ENCODE measurements at places on chromosomes 13 and 19.
A peak's percentile ranks its signal among the peaks of the same experiment; 100 is the strongest.

DNA sequence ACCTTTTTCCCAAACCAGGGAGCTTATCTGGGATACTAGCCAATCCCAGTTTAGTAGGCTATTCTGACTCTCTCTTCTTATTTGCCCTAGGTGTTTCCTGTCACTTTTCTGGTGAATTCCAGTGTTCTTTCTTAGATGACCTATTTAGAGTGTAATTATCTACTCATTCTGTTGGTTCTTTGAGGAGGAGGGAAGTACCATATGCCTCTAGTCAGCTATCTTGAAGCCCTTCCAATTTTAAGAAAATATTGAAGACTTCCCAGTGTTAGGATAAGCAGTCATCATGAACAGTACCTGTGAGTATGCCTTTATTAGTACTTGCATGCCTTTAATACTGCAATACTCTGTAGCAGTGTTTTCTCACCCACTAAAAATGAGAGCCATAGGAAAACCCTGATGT is 724.3 kb upstream of the SLITRK1 start:
- DNase-seq: no peak

- no peak for DNase-seq
These were observed 112.1 kb downstream of the ZIC5 start for GRCh38 chr13:99859178-99860177.

- no peak for DNase-seq
These were observed 1.1 kb downstream of the NLRP11 start for GRCh38 chr19:55830656-55831055.

DNA sequence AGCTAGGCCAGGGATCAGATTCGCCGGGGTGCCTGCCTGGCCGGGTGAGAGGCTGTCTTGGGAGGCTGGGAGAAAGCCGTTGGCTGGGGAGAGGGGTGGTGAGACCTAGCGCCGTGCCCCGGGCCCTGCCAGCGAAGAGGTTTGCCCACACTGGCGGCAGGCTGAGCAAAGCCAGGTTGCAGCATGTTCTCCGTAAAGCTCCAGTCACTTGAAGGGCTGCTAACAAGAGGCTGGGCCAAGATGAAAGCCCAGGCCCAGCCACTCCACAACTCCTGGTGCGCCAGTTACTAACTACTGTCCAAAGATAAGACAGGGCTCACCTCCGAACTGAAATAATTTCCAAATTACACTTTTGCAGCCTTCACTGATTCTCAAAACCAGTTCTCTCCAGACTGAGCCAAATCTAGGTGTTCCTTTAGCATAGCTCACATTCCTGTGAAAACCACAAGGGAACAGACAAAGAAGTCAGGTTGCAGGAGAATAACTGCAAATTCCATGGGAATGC is 16.3 kb downstream of the ELAVL1 start:
- DNase-seq: no peak

- DNase-seq: no peak
These were observed 341.1 kb downstream of the ENOX1 start for GRCh38 chr13:43445668-43446067.

- DNase-seq: no peak
These were observed 15.8 kb downstream of the MRPS31 start for GRCh38 chr13:40755082-40755700.

- peak; percentile 69 for DNase-seq
These were observed at the start of gene FOXO1 for GRCh38 chr13:40666045-40666932. Gene FOXO1 (minus strand): TSS chr13:40666641. CDS start chr13:40666212, 429 bp downstream.

GRCh38 chr13:32657309-32657708 is 71.1 kb downstream of the PDS5B start:
- no peak for DNase-seq

GRCh38 chr13:75907044-75907443 is 270.9 kb downstream of the LMO7 start:
- DNase-seq: no peak

GRCh38 chr13:35909837-35910540 is 221.2 kb downstream of the DCLK1 start:
- no peak for DNase-seq

DNA sequence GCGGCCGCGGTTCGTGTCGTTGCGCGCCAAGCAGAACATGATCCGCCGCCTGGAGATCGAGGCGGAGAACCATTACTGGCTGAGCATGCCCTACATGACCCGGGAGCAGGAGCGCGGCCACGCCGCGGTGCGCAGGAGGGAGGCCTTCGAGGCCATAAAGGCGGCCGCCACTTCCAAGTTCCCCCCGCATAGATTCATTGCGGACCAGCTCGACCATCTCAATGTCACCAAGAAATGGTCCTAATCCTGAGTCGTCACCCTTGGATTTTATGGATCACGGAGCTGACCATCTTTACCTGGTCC is 475 bp downstream of the MRPL57 start:
- DNase-seq: no peak

GRCh38 chr13:70613295-70613694 is 505.0 kb upstream of the KLHL1 start:
- DNase-seq: no peak

DNA sequence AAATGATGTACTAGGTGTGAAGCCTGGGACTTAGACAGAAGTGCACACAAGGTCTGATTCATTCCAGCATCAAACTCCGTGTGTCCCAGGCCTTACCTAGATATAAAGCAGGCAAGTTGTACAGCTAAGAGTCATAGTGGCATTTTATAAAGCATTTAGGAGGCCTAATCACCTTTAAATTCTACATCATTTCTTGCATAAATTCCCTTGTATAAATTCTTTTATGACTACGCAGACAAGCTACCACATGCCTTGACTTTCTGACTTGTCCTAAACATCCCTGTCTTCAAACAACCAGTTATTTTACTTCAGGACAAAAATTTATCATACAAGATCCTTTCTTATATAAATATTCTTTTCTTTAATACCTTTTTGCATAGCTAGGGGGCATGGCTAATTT is 22.5 kb downstream of the TMEM255B start:
- no peak for DNase-seq

DNA sequence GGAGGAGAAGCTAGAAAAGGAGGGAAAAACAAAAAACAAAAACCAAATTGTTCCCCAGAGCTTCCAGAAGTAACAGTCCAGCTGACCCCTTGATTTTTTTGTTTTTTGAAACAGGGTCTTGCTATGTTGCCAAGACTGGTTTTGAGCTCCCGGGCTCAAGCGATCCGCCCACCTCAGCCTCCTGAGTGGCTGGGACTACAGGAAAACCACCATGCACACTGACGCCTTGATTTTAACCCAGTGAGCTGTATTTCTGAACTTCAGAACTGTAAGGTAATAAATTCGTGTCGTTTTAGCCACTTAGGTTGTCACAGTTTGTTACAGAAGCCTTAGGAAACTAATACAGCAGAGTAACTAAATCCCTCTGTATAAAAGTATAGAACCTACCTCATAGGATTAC is 1.1 kb upstream of the NEK3 start:
- no peak for DNase-seq

GRCh38 chr19:28331596-28331995 is 881.4 kb downstream of the UQCRFS1 start:
- no peak for DNase-seq

DNA sequence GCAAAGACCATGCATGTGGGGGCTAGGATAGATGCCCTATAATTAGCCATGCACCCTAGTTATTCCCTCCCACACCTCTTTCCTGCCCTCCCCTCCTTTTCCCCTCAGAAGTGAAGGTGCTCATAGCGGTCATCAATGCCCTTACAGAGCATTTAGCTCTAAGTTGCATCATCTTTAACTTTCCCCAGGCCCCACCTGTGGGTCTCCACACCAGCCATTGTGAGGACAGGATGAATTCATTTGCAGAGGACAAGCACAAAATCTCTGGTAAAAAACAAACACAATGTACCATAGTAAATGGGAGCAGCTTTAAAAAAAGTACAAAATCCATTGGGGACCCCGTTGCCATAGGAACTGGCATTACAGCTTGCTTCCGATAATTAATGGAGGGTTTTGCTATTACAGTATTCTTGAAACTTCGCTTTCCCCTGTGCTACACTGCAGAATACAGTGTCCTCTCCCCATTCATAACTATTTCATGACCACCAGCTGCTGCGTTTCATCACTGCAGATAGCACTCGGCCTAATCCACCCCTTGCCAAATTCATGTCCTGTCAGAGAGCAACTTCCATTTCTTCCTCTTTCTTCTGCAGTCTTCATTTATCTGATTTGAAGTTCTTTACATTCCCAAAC is 110.5 kb downstream of the ZDHHC20 start:
- DNase-seq: no peak

- DNase-seq: no peak
These were observed 125.6 kb upstream of the FRY start for GRCh38 chr13:31905961-31906360.

DNA sequence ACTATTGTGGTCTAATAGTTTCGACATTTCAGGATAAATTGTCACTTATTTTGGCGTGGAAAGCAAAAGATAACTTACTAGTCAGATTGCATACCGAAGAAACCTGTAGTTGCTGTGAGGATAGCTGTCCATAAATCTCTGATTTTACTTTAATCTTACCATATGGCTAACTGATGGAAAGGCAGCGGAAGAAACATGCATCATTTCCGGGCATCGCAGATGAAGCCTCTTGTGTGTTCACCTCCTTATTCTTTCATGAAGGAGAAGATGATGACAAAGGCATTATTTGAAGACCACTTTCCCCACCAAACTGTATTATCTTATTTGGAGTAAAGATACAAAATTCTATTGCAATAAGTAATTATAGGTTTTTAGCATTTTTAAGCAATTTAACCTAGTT is 763.6 kb upstream of the SLITRK6 start:
- no peak for DNase-seq

- DNase-seq: peak; percentile 91
These were observed 334.8 kb upstream of the OBI1 start for GRCh38 chr13:78993792-78994191.

DNA sequence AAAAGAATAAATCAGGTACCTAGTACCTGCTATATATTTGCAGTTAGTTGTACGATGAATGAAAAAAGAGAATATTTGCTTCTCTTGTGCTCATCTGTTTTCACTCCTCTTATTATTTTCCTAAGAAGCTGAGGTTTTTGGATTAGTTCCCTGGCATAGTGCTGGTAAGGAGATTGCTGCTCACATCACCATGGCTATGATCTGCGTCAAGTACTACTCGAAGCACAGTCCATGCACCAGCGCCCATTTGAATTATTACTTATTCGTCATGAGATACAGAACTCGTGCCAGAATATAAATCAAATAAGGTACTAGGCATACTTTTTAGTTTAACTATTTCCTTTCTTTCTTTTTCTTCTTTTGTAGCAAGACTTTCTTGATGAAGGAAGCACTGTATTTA is 7.1 kb downstream of the SERTM1 start:
- DNase-seq: no peak

DNA sequence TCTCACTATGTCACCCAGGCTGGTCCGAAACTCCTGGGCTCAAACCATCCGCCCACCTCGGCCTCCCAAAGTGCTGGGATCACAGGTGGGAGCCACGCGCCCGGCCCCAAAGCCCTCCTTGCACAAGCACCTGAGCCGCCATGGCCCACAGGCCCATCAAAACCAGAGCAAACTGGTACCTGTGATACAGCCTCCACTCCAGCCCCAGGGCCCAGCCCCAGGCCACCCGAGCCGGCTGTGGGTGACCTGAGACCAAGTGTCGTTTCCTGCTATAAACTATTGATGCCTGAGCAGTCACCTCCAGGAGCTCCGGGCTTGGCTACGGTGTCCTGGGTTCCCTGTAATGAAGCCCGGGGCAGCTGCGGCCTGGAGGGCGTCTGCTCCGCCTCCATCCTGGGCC is 9.7 kb upstream of the PTBP1 start:
- DNase-seq: no peak

GRCh38 chr13:26873386-26873698 is 112.8 kb upstream of the GPR12 start:
- no peak for DNase-seq

- no peak for DNase-seq
These were observed 431.8 kb upstream of the SGCG start for GRCh38 chr13:22748866-22749577.

DNA sequence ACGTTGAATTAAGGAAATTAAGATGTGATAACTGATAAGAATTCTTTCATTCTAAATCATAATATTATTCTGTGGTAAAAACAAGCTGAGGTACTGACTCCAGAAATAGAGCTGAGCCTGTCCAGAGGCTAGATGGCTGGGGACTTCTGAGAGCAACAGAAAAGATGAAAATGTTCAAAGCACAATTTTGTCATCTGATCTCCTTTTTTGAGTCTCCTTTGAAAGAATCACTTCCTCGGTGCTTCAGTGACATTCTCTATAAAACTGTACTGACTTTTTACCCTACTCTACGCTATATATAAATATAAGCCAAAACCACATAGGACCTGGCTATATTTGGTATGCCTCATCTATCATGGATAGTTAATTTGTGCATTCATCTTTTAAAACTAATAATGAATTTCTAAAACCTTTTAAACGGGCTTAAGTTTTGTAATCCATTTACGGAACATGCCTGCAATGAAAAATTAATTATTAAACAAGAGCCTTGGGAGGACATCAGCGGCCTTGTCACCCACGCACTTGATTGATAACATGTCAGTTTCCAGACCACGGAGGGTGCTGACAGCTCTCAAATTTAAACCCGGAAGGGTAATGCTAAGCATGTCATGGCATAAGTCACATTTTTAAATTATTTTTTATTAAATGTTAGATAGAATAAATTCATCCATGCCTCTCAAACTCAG is 235.5 kb downstream of the PCDH9 start:
- DNase-seq: no peak

DNA sequence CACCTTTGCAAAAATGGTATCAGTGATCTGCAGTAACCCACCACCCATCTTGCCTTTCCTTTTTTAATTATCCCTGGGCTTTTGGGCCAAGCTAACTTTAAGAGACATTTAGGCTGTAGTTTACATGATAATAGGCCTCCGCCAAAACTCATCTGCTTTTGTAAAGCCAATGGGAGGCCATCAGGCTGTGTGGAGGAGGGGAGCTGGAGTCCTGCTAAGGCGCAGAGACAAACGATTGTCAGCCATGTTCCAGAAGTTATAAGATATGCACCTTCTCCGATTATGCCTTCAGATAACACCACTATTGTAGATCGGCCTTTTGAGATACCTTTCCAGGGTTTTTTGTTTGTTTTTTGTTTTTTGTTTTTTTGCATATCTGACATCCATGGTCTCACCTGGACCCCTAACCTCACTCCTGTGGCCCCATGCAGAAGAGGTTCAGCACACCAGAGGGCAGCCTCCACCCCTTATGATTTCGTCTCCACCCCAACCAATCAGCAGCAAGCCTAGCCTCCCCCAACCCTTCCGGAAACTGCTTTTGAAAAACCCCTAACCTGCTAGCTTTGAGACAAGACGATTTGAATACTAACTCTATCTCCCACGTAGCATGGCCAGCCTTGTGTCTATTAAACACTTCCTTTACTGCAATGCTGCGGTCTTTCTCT is 113.9 kb upstream of the UBL3 start:
- no peak for DNase-seq

DNA sequence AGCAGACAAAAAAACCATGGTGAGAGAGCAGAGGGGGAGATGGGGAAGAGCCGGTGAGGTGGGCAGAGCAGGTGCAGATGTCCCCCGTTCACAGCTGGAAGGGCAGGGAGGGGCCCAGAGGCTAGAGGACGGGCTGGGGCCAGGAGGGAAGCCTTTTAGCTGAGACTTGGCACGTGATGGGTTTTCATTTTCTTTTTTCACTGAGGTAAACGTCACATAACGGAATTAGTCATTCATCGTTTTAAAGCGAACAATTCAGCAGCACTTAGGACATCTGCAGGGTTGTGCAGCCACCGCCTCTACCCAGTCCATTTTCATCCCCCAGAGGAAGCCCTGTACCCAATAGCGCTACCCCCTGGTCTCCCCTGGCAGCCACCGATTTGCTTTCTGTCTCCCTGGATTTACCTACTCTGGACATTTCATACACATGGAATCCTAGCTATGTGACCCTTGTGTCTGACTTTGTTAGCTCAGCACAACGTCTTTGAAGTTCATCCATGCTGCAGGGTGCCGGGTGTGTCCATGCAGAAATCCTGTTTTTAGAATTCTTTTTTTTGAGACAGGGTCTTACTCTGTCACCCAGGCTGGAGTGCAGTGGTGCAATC is 16.0 kb upstream of the EMC10 start:
- DNase-seq: no peak
